ENCODE measurements at places on chromosomes 3 and 15. TPM values are rescaled to one million over a fixed set of nuclear protein-coding genes. Genes with fewer than 3 reads are reported as not detected.

The HRH1 gene
- 0.06 TPM for total RNA-seq

The CNOT10 gene
- total RNA-seq: 74.0 TPM

The KCNMB3 gene
- 0.74 TPM for total RNA-seq

The KNG1 gene
- not detected for total RNA-seq

The TLR9 gene
- 0.85 TPM for total RNA-seq

The GABRA5 gene
- not detected for total RNA-seq

The COL6A5 gene
- total RNA-seq: not detected

The MFSD1 gene
- 17.0 TPM for total RNA-seq

The CHDH gene
- 0.08 TPM for total RNA-seq

The THPO gene
- not detected for total RNA-seq

The TEX9 gene
- 1.6 TPM for total RNA-seq
